ENCODE measurements at places on chromosomes 1 and 21. TPM values are rescaled to one million over a fixed set of nuclear protein-coding genes. Genes with fewer than 3 reads are reported as not detected.

The BATF3 gene
- total RNA-seq, result 129 TPM

The KRTAP19-3 gene
- not detected for total RNA-seq

The SLC30A2 gene
- not detected for total RNA-seq

The ZNF678 gene
- 10.3 TPM for total RNA-seq

The MTARC1 gene
- total RNA-seq, result 0.11 TPM

The HFM1 gene
- not detected for total RNA-seq

The CD160 gene
- not detected for total RNA-seq

The KCNK2 gene
- total RNA-seq, result not detected

The PTGFR gene
- total RNA-seq, result not detected

The PPM1J gene
- 0.69 TPM for total RNA-seq

The SUCO gene
- total RNA-seq, result 21.0 TPM

The CYP2J2 gene
- total RNA-seq, result 1.6 TPM

The RLF gene
- total RNA-seq, result 16.5 TPM
